ENCODE measurements at places on chromosomes 11 and 22.

- DNase-seq, result no peak
Observed at GRCh38 chr11:118645066-118645715, 34.3 kb downstream of the TREH start.

DNA sequence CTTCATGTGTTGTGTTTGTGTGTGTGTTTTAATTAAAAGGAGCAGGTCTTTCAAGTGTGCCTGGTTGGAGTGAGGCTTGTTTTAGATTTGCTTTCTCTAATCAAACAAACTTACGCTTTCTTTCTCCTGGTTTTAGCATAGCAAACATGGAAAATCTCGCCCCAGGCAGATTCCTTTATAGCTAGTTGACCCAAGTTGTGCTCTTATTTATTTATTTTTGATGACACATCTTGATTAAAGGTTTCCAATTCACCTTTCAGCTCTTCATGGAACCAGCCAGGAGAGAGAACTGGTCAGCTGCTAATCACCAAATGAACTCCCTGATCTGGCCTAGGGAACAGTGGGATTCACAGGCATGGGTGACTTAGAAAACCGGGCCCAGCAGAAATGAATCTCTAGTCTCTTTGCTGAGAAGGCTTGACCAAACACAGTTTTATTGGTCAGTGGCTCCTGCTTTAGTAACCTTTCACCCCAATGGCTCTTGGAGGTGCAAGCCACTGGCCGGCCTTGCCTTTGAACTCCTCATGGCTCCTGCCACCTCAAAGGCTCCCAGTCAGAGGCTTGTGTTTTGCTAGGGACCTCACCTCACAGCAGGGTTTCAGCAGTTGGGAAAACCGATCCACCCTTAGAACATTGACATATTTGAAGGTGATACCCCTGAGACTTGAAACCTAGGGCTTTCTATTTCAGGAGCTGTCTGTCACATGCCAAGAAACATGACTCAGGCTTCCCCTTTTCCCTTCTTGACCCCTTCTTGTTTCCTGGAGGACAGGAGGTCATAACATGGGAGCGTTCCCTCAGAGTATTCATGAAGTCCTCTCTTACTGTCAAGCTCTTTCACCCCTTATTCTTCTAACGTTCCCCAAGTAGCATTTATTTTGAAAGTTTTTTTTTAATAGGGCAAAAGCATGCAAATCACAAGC lies 48.8 kb downstream of the EXT2 start:
- DNase-seq, result no peak

GRCh38 chr11:13720940-13721339 lies 52.5 kb downstream of the FAR1 start:
- DNase-seq, result no peak

GRCh38 chr22:20499769-20500168 lies 4.2 kb upstream of the KLHL22 start:
- DNase-seq, result no peak

GRCh38 chr11:117668321-117668751 lies 128.7 kb downstream of the DSCAML1 start:
- DNase-seq, result no peak

GRCh38 chr11:36258730-36259360 lies 30.4 kb downstream of the COMMD9 start:
- no peak for DNase-seq

DNA sequence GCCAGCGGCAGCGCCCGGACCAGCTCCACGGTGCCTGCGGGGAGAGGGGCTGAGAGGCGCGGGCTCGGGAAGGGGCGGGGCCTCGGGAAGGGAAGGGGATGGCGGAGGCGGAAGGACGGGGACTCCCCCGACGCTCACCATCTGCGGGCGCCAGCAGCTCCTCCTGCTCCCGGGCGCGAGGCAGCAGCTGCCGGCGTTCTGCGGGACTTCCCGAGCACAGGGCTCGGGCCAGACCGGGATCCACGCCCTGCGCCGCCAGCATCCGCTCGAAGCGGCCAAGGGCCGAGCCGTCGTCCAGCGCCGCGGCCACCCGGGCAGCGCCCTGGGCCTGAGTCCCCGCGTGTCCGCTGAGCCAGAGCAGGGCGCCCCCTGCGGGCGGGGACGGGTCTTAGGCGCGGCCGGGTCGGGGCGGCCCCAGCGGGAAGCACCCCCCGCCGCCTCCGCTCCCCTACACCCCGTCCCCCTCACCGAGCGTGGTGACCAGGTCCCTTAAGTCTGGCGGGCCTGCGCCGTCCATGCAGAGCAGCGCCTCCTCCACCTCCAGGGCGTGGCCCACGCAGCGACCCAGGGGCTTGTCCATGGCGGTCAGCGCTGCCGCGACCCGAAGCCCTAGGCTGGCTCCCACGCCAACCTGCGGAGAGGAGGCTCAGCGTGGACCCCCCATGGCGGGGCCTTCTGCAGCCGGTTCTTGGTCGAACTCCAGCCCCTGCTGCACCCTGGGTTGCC lies 873 bp upstream of the SCO2 start:
- no peak for DNase-seq

- no peak for DNase-seq
Observed at GRCh38 chr11:84212468-84213390, 926.6 kb upstream of the CCDC90B start.

DNA sequence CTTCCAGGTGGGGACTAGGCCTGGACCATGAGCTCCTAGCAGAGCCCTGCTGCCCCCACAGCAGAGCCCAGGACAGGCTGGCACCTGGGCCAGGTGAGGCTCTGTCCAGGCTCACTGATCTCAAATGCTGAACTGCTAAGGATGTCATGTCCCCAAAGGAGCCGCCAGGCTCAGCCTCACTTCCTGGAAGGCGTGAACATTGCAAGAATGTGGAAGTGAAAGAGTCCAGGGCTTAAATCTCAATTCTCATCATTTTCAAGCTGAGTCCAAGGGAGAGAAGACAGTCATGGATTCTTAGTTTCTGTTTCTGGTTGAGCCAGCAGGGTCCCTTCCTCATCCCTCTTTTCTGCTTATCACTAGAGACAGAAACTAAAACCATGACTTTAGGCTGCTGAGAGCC lies 5.0 kb downstream of the ASCL2 start:
- DNase-seq, result no peak

DNA sequence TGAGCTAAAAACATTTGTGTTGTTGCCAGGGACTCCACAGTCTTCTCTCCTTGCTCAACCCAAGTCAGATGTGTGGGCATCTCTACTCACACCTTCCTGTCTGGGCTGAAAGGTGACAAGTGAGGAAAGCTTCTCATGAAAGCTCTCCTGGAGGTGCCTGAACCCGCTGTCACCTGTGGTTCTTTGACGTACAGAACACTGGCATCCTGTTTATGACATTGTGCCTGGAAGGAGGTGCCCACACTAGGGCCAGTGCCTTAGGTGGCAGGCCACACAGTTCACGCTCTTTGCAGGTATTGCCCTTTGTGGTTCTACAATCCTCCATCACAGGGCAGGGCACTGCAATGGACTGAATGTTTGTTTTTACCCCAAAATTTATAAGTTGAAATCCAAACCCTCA lies 108.5 kb downstream of the CD44 start:
- no peak for DNase-seq

- DNase-seq, result no peak
Observed at GRCh38 chr11:44120169-44120568, 24.7 kb downstream of the EXT2 start.

GRCh38 chr11:2892967-2893528 lies 7.5 kb upstream of the CDKN1C start:
- DNase-seq, result no peak

DNA sequence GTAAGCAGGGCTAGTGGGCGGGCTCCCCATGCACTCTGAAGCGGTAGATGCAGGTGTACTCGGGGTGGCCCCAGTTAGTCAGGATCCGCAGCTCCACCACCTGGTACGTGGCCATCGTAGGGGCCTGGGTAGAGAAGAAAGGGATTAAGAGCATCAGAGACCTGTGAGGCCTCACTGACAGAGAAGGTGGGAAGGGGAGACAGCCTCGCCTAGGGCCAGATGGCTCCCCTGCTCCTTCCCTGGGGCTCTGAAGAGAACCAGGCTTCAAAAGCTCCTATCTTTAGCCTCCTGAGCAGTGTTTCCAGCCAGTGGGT lies 19.6 kb downstream of the SUN2 start:
- no peak for DNase-seq

DNA sequence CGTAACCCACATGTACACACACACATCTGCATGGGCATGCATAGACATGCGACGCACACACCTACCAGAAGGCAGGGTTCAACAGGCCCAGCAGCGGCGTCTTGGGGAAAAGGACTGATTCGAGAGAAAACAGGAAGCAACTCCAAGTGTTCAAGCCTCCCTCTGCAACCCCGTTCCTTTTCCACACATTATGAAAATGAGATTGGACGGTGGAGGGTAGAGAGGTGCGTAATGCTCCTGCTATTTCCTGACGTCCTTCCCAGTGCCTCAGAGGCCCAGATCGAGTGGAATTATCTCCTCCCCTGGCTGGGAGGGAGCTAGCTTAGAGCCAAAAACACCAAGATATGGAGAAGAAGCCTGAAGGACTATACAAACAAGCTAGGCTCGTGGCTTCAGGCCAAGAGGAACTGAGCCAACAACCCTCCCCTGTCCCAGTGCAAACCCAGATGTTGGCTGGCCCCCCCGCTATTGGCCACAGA lies 289.2 kb downstream of the MN1 start:
- no peak for DNase-seq

DNA sequence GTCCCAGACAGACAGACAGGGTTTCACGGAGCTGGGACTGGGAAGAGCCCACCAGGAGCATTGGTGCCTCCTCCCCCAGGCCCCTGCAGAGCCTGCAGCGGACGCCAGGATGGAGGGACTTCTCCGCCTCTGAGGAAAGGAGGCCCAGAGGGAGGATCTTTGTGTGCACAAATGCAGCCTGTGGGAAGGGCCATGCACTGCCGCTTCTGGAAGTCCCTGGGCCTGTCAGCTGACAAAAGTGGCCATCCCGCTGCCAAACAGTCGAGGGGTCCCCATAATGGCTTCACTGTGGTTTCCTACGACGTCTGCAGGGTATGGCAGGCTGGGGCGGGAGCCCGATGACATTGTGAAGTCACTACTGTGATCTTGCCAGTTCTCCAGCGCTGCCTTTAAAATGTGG lies 73.8 kb downstream of the TP53I11 start:
- DNase-seq, result no peak

- DNase-seq, result no peak
Observed at GRCh38 chr22:44575381-44576268, 77.6 kb upstream of the RTL6 start.

- no peak for DNase-seq
Observed at GRCh38 chr22:33049119-33049729, 9.0 kb downstream of the SYN3 start.

DNA sequence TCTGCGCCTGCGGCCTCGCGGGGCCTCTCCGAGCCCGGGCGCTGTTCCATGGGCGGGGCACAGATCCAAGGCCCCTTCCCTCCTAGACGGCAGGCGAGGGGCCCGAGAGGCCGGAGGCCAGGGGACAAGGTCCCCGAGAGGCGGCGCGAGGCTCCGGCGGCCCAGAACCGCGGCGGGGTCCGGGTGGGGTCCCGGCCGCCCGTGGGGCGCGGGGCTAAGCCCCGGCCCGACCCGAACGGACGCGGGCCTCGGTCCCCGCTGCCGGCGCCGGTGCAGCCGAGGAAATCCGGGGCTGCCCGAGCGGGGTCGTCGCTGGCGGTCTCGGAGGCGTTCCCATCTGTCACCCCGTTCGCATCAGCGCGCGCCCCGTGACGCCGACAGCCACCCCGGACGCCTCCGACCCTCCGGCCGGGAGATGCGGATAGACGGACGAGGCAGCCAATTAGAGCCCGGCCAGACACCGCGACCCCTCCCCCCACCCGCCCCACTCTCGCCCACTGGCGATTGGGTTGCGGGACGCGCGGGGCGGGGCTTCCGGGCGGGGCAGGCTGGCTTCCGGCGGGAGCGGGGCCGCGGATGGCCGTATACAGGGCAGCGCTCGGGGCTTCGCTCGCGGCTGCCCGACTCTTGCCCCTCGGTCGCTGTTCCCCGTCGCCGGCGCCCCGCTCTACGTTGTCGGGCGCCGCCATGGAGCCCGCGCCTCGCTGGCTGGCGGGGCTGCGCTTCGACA lies at the start of gene SELENOO:
TSS of gene SELENOO (plus strand) at position 551 of the 730 bp plus-strand sequence. CDS start at position 577, 26 bp downstream.
- DNase-seq, result peak; percentile 38

DNA sequence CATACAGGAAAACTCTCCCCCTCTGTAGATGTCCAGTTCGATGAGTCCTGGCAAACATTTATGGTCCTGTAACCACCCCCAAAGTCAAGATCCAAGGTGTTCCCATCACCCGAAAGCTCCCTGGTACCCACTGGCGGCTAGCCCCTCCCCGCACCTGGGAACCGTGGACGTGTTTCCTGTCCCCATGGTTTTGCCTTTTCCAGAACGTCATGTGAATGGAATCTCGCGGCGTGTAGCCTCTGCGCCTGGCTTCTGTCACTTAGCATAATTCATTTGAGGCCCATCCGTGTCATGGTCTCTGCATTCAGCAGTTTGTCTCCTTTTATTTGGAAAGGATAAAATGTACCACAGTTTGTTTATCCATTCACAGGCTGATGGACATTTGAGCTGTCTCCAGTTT lies 106.3 kb downstream of the KCNQ1 start:
- DNase-seq, result no peak

GRCh38 chr11:61297746-61298145 lies 2.6 kb upstream of the VWCE start:
- no peak for DNase-seq

DNA sequence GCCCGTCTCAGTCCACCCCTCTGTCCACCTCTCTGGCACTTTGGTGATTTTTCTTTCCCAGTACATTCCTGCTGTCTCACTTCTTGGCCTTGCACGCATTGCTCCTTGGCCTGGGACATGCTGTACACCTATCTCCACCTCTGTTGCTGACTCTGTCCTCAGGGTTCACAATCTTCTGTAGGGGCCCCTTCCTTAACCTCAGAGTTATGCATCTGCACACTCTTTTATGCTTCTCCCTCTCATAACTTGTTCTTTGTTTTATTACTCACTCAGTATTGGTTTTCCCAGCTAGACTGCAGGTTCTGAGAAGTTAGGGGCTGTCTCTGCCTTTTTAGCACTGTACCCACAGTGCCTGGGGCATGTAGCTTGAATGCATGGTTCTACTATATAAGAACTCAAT lies 139.1 kb upstream of the MTMR2 start:
- no peak for DNase-seq

DNA sequence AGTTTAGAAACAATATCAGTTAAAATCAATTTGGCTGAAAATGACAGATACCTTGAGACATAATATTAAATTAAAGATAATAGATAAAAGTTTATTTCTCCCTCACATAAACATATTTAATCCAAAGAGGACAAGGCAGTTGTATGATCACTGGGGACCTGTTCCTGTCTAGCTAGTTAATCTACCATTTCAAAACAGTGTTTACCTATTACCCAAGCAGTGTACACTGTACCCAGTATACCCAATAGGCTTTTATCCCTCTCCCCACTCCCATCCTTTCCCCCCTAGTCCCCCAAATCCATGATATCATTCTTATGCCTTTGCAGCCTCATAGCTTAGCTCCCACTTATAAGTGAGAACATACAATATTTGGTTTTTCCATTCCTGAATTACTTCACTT lies 229.7 kb upstream of the LARGE1 start:
- DNase-seq, result no peak

GRCh38 chr22:17705951-17706900 lies 67.7 kb downstream of the BCL2L13 start:
- no peak for DNase-seq

GRCh38 chr11:86459002-86459385 lies 84.3 kb downstream of the CCDC81 start:
- DNase-seq, result no peak
